ENCODE measurements at places on chromosomes 11 and 22.

- no peak for DNase-seq
Observed at GRCh38 chr22:19086417-19086816, 35.8 kb downstream of the DGCR2 start.

DNA sequence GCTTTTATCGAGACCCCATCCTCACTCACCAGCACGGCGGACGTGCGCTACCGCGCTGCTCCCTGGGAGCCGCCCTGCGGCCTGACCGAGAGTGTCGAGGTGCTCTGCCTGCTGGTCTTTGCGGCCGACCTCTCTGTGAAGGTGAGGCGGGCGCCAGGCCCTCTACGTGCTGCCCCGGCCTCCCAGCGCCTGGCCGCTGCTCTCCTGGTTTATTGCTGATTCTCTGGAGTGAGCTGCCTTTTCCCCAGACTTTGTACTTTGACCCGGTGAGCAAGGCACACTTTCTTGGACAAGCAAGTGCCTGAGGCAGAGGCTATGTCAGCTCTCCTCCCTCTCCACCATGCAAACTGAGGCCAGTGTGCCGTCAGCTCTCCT is 6.5 kb downstream of the TPCN2 start:
- DNase-seq = no peak

DNA sequence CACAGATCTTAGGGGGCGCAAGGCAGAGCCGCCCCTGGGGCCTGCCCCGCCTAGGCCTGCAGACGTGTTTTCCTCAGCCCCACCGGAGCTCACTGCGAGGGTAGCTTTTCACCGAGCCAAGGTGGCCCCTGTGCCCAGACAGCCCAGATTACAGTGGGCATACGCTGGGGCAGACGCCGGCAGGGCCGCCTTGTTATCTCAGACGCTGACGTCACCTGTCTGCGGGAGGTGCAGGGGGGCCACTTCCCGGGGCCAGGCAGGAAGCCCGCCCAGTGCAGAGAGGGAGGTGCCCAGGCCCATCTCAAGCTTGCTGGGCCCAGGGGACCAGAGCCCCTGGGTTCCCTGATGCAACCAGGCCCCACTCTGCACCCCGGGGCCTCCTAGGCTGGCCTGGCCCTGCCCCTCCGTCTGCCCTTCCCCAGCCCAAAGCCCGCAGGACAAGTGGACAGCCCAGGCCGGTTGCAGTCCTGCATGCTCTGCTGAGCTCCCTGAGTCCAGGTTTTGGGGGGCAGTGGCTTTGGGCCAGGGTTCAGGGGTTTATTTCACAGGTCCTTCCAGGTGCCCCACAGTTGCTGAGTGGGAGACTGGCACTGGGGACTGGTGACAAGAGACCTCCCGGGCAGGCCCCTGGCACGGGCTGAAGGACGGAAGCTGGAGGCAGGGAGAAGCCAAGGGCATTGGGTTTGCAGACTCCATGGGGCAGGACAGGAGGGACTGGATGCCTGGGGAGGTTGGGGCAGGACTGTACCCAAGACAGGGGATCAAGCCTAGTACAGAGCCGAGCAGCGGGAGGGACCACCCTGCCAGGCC is 38.6 kb downstream of the IGF2 start:
- no peak for DNase-seq

GRCh38 chr11:32920570-32920969 is 28.0 kb downstream of the QSER1 start:
- DNase-seq = no peak

DNA sequence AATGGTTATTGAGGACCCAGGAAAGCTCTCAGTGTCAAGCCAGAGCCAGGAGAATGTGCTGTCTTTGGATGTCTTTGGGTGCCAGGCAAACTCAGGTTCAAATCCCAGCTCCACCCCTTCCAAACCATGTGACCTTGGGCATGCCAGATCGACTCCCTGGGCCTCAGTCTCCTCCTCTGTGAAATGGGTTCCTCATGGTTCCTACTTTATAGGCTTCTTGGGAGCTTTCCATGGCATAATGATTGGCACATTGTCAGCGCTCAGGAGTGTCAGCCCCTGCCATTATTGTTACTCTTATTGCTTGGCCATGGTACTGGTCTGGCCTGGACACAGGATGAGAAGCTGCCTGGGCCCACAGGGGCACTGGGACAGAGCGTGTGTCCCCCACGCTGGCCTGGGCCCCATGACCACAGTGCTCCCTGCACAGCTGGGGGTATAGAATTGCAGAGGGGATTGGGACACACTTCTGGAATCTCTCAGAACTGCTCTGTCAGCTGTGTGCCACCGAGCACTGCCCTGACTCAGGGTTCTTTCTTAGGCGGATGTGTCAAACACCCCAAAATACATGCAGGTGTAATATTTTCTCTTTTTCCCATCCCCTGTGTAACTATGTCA is 37.6 kb upstream of the CRYBB3 start:
- no peak for DNase-seq

DNA sequence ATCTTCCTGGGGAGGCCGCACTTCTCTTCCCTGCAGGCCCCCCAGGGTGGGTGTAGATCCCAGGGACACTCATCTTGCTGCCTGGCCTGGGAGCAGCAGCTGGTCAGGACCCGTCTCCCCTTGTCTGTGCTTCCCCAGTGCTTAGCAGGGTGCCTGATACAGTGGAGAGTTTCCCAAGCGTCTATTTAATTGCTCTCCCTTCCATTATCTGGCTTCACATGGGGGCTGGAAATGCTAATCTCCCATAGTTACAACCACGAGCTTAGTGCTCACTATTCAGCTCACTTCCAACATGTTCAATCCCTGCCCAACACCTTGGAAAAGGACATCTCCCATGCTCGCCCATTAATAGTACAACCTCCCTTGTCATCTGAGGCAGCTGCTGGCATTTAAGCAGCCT is 100.5 kb downstream of the DSCAML1 start:
- DNase-seq = no peak

DNA sequence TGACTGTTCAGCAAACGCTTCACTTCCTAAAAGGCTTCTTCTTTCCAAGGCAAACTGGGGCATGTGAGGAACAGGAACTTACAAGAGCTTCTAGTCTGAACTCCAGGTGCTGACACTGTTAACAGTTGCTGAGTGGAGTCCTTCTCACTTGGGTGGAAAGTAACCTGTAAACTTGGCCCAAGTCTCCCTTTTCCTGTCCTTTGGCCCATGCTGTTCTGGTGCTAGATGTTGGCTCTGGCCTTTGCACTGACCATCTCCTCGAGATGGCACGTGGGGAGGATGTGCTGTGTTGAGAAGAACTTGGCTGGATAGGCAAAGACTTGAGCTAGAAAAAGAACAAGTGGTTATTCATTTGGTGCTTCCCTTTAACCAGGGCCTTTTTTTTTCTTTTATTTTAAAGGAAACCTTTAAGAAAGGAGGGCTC is 53.6 kb downstream of the PTPRJ start:
- no peak for DNase-seq

DNA sequence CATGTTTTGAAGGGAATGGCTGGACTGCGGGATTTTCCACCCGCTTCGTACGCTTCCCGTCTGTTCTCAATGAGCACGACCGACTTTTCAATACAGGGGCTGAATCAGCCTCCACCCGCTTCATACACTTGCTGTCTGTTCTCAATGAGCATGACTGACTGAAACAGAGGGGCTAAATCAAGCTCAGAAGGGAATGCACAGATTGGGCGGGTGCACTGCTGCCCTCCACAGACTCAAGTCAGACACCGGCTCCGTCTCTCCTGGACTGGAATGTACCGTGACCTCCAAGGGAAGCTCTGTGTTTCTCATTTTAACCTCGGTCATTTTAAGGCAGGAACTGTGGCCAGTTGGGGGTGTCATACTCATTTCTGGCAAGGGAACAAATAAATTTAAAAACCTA is 48.5 kb downstream of the BRD1 start:
- DNase-seq = no peak

GRCh38 chr11:47104261-47104950 is 72.3 kb downstream of the ARFGAP2 start:
- DNase-seq = no peak

DNA sequence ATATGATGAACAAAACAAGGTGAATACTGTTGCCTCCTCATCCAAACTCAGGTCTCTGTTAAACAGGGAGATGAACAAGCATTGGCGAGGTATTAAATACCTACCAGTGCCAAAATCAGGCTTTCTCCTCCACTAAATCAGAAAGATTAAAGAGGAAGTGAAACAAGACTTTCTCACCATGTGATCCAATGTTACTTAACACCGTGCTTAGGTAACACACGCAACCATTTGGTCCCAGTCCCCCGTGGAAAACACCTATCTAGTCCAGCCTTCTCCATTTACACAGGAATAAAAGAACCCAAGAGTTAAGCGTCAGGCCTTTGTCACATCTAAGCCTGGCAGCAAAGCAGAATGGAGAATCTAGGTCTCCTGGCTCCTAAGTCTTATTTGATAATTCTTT is 34.5 kb downstream of the TENM4 start:
- no peak for DNase-seq

- DNase-seq = no peak
Observed at GRCh38 chr11:65150509-65151299, 16.4 kb upstream of the SYVN1 start.

DNA sequence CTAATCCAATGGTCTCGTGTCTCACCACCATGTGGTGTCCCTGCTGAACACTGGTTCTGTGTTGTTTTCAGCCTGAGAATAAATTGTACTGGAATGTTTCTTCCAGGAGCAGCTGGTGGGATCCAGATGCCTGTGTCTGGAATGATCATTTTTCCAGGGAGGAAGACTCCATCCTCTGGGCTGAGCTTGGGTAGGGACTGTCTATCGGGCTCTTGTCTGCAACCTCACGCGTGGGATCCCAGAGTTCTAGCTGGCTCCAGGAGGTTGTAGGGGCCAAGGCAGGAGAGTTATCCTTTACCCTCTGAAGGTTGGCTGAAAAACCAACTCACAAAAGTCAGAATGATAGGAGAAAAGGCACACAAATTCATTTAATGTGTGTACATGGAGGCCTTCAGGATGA is 144.1 kb upstream of the B3GAT1 start:
- no peak for DNase-seq

DNA sequence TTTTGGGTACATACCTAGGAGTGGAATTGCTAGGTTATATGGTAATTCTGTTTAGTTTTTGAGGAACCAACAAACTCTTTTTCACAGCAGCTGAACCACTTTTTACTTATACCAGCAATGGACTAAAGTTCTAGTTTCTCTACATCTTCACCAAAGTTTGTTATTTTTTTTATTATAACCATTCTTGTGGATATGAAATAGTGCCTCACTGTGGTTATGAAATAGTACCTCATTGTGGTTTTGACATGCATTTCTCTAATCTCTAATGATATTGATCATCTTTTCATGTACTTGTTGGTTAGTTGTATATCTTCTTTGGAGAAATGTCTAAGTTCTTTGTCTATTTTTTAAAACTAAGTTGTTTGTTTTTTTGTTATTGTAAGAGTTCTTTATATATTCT is 27.2 kb downstream of the STIM1 start:
- DNase-seq = no peak

GRCh38 chr11:127485541-127485940 is 485.0 kb upstream of the KIRREL3 start:
- no peak for DNase-seq

DNA sequence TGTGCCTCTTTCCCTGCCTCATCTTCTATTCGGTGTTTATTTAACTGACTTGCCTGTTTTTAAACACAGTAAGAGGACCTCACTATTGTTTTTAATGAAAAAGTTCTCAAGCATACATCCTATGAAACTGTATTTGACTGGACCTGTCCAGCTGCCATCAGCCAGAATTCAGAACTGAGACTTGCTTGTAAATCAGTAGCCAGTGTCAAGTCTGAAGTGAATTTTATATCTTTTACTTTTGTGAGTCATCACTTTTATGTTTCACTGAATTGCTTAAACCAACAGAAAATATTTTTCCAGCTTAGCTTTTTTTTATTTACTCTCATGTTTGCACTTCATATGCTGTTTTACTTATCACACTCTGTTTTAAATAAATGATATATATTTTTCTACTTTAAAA is 88.3 kb downstream of the LUZP2 start:
- no peak for DNase-seq

DNA sequence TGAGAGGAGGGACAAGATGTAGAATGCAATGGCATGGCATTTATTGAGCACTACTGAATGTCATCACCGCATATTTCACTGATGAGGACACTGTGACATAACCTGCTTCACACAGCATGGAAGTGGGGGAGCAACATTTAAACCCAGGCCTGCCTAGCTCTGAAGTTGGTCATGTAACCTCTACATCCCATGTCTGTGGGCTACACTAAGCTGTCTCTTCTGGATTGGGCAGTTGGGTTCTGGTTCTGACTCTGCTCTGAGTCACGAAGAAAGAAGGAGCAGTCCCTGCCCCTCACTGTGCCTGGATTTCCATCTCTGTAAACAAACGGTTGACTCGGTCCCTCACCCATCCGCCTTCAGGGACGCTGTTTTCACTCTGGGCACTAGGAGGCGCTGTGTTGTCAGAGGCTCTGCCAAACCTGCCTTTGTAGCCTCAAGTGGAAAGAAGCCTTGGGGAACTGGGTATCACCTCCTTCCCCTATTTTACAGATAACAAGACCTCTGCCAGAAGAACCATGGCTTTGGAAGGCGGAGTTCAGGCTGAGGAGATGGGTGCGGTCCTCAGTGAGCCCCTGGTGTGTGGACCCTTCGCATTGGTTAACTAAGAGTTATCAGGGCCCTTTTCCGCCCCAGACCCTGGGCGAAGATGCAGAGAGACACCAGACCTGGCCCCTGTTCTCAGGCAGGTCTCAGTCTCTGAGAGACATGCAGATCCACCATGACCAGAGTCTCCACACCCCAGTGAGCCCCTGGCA is 12.7 kb upstream of the ARHGEF17 start:
- peak; percentile 40 for DNase-seq

DNA sequence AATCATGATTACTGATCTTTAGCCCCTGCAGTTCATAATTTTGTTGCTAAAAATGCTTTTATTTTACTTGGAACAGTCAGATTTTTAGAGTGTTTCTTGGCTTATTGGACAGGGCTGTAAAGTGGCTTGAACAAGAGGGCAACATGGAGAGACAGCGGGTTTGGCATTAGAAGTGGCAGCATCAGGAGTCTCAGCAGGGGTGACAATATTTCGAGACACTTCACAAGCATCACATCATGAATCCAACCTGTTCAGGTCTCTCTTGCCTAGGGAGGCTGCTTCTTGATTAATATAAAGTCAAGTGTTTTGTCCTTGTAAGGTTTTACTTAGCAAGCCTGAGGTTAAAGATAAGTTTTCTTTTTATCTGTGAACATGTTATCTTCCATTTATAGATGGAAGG is 2249.5 kb downstream of the LRRC4C start:
- DNase-seq = no peak

GRCh38 chr11:63858628-63859550 is 20.0 kb downstream of the MARK2 start:
- no peak for DNase-seq

GRCh38 chr11:6862961-6863360 is at the start of gene OR10A2:
Gene OR10A2, plus strand, starts transcription at chr11:6863057. Its CDS starts 6,698 bp downstream, at chr11:6869755.
- DNase-seq = no peak

DNA sequence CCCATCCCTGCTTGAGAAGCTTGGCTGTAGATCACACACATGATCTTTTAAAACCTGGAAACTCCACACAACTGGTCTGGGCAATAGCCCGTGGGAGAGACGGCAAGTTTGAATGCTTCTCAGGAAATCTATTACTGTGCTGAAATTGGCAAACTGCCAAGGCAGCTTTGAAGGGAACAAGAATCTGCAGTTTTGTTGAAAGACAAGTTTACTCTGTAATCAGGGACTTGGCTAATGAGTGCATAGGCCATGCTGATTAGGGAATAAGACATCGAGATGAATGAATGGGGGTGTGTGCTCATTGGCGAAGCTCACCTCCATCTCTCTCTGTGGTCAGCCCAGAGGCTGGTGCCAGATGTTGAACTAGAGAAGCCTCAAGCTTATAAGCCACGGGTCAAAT is 218.8 kb downstream of the HIPK3 start:
- DNase-seq = no peak

All from activated CD8-positive, alpha-beta memory T cell treated with anti-CD3 and anti-CD28 coated beads for 1 hour (primary cell).